ENCODE measurements at places on chromosomes 7 and 10.

GRCh38 chr10:79052291-79053080 lies 16.3 kb upstream of the ZMIZ1 start:
- DNase-seq, result no peak

GRCh38 chr10:95457319-95457886 lies 103.8 kb downstream of the SORBS1 start:
- peak; percentile 45 for DNase-seq

DNA sequence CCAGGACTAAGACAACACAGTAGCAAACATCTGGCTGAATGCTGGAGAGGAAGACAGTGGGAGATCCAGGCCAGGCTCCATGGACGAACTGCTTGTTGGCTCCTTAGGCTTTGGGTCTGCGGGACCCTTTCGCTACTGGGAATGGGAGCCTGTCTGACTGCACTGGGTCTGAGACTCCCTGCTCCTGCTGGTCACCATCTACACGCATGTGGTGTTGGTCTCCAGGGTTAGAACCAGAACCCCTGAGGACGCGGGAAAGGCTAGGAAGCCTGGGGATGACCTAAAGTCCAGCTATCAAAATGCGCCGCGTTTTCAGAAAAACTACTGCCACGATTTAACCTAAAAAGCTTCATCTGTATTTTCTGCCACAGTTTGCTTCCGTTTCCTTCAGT lies 817 bp upstream of the DNAJB6 start:
- no peak for DNase-seq

- no peak for DNase-seq
These were observed 1.0 kb upstream of the PLAC9 start for GRCh38 chr10:80131499-80131901.

GRCh38 chr10:33569702-33570101 lies 235.2 kb upstream of the NRP1 start:
- DNase-seq, result no peak

DNA sequence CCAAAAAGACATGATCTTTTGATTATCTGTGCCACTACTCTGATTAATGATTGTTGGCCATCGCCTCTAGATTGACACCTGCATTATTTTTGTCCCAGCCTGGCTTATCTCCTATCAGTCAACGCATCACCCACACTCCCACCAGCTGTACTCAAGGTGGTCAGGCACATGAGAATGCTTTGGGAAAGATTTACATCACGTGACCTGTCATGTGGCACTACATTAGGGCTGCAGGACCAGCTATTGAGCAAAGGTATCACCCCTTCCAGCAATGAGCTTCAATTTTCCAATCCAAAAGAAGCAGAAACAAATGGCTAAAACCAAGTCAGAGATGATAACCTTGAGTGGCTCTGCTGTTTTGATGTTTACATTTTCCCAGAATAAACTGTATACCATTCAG lies 204.3 kb downstream of the PLXNA4 start:
- no peak for DNase-seq

DNA sequence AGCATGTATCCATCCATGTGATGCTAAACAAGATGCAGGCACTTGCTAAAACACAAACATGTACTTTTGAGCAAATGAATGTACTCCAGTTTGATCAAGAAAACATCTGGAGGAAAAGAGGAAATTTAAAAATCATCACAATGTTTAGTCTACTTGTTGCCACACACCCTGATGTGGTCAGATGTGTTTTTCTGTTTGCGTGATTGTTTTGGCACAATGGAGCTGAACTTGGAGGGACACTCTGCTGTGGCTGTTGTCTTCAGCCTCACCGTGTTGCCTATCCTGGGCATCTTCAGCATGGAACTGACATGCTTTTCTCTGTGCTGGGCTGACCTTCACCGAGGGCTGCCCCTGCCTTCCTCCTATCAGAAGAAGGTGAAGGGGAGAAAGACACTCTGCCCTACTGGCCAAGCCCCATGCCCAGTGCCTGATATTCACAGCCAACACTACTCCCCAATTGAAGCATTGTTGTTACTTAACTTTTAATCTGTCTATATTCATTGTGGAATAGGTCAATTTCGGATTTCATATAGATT lies 268.3 kb upstream of the IGFBP3 start:
- DNase-seq, result no peak

DNA sequence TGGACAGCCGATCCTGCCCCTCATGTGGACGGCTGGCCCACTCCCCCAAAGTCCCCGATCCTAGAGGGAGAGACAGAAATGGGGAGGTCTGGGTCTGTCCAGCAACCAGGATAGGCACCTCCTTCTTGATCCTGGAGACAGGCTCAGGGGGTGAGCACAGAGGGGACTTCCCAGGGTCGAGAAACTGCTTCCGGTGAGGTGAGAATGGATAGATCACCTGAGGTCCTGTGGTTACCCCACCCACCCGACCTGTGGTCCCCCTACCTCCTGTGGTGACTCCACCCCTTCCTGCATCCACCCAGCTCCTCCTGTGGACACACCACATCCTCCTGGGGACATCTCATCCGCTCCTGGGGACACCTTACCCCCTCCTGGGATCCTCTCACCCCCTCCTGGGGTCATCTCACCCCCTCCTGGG lies 27.4 kb upstream of the RASGEF1A start:
- no peak for DNase-seq

- no peak for DNase-seq
These were observed 211.6 kb upstream of the ZMIZ1 start for GRCh38 chr10:78857193-78857592.

GRCh38 chr10:116271593-116272439 lies 1.2 kb downstream of the GFRA1 start:
- no peak for DNase-seq

GRCh38 chr10:111295788-111296187 lies 219.0 kb downstream of the ADRA2A start:
- no peak for DNase-seq

DNA sequence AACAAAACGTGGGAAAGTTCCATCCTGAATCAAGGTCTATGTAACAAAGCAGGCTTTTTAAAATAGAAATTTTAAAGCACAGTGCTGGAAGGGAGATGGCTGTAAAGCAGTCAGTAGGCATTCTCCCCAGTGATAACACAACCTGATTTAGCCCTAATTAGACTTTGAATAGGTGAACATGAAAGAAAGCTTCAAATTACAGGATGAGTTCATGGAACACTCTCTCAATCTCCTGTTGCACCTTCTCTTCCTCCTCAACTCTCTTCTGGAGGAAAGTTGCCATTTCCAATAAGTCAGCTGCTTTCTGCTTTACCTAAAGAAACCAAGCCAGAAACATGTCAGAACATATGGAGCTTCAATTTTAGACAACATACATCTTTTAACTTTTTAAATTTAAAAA lies 20.1 kb downstream of the SFR1 start:
- DNase-seq, result no peak

GRCh38 chr7:123047955-123048354 lies 52.5 kb upstream of the TAS2R16 start:
- no peak for DNase-seq

GRCh38 chr7:101231644-101232043 lies 6.0 kb downstream of the CLDN15 start:
- no peak for DNase-seq

DNA sequence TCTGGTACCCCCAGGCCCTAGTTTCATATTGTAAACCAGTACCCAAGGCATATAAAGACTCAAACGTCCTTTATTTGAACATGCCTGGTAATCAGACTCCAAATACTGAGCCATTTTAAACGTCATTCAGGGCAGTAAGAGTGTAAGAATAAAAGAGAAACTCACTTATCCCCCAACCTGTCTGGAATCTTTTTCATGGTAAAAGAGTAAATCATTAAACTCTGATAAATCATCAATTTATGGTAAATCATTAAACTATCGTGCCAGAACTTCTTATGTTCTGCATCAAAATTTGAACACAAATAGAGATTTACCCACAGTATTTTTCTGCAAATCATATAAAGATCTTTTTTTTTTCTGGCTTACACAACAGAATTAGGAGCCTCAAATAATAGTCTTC lies 734.3 kb upstream of the POT1 start:
- peak; percentile 52 for DNase-seq

DNA sequence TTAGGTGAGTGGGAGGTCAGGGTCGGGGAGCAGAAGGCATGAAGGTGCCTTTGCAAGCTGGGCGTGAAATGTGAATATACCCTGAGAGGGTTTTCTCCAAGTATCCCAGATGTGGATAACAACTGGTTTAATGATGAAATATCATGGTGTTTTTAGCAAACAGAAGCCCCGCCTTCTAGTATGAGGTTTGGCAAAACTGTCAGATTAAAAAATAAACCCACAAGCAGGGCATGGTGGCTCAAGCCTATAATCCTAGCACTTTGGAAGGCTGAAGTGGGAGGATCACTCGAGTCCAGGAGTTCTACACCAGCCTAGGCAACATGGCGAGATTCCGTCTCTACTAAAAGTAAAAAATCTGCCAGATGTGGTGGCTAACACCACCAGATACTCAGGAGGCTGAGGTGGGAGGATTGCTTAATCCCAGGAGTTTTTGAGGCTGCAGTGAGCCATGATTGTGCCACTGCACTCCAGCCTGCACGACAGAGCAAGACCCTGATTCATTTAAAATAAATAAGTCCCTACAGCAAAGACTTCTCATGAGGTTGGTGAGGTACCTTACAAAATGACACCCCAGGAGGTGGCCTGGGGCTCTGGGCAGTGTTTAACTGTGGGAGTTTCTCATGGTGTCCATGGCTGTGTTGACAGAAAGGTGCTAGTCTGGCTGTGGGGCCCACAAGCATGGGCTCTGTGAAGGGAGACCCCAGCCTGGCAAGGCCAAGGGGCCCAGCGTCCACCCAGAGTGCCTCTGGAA lies 6.7 kb upstream of the PWWP2B start:
- no peak for DNase-seq

GRCh38 chr10:130263289-130263688 lies 127.1 kb downstream of the GLRX3 start:
- no peak for DNase-seq

DNA sequence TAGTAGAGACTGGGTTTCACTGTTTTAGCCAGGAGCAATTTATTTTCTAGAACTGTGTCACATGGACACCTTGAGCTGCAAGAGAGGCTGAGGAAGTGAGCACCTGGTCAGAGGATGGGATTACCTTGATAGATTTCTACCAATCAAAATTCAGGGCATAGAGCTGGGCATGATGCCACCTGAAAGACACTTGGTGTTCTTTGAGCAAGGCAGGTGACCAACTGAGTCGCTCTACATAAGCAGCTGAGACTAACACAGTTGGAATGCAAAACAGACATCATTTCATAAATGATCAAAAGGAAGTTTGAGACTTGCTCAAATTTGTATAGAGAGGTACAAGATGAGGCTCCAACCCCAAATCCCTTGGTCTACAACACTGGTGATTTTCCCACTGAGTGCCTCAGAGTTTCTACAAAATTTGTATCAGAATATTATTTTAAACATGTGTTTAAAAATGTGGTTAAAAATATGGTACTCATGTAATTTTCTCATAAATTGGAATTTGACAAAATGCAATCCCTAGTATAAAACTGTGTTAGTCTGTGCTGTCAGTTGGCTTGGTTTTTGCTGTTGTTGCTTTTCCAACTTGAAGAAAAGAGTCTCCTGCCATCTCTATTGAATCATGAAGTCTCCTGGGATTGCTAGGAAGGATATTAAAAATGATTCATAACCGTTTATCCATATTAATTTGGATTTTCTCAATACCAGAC lies 156.4 kb upstream of the MDFIC start:
- no peak for DNase-seq

Data from kidney glomerular epithelial cell (primary cell).